ENCODE measurements at places on chromosomes 16 and 17.

GRCh38 chr17:17876959-17877528 is 40.3 kb upstream of the SREBF1 start:
- no peak for DNase-seq

GRCh38 chr16:30921748-30922419 is 1.5 kb upstream of the FBXL19 start:
- DNase-seq, result peak; percentile 80

DNA sequence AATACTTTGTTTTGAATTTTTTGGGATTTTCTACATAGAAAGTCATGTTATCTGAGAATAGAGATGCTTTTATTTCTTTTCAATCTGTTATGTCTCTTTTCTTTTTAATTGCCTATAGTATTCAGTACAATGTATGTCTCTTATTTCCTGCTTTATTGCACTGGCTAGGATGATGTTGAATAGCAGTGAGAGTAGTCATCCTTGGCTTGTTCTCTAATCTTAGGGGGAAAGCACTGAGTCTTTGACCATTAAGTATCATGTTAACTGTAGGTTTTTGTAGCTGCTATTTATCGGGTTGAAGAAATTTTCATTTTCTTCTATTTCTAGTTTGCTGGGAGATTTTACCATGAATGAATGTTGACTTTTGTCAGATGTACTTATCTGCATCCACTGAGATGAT is 10.0 kb upstream of the ABCA3 start:
- DNase-seq, result no peak

- no peak for DNase-seq
Observed at GRCh38 chr17:13678841-13679240, 77.1 kb upstream of the HS3ST3A1 start.

- DNase-seq, result no peak
Observed at GRCh38 chr17:6575596-6575988, 19.2 kb upstream of the PITPNM3 start.

GRCh38 chr16:69310653-69311532 is at the start of gene VPS4A:
TSS of gene VPS4A (plus strand) at chr16:69311350. CDS start at chr16:69311512, 162 bp downstream.
- peak; percentile 99 for DNase-seq

DNA sequence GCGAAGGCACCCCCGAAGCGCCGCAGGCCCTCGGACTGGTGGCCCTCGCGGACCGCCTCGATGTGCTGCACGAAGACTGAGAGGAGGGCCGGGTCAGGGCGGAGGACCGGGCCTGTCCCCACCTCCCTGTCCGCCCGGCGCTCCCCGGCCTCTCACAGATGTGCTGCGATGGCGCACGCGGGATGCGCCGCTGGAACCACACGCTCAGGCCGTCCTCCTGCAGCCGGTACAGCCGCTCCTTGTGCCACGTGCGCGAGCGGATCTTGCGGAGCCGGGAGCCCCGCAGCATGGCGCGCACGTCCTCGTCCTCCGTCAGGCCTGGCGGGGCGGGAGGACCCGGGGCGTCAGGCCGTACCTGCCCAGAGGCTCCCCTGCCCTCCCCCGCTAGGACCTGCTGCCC is 11.3 kb downstream of the PLCD3 start:
- DNase-seq, result no peak

GRCh38 chr17:301681-302299 is 50.8 kb downstream of the RPH3AL start:
- DNase-seq, result no peak

- DNase-seq, result no peak
Observed at GRCh38 chr16:57640612-57641011, 12.2 kb downstream of the ADGRG1 start.
